Fibroblast of skin of abdomen (primary cell): ENCODE measurements at places on chromosomes 5 and 9.

- DNase-seq: no peak
Measured at GRCh38 chr9:23287390-23287789, 538.6 kb downstream of the ELAVL2 start.

DNA sequence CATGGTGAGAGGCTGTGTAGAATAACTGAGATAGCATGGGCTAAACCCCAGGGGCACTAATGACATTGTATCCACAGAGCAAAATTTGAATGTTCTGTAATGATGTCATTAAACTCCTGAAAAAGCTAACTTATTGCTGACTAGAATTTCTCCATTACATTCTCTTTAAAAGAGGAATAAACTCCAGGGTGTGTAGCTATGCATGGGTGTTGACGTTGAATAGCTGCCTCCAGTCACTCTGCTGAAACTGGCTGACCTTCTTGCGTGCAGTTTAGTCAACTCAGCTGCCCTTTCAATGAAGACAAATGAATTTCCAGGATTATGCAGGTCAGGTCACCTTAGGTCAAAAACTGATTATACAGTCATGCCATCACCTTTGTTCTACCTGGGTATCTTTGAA lies 617.5 kb upstream of the WWC1 start:
- DNase-seq: no peak

- no peak for DNase-seq
Measured at GRCh38 chr9:92917176-92917800, 30.0 kb upstream of the FGD3 start.

DNA sequence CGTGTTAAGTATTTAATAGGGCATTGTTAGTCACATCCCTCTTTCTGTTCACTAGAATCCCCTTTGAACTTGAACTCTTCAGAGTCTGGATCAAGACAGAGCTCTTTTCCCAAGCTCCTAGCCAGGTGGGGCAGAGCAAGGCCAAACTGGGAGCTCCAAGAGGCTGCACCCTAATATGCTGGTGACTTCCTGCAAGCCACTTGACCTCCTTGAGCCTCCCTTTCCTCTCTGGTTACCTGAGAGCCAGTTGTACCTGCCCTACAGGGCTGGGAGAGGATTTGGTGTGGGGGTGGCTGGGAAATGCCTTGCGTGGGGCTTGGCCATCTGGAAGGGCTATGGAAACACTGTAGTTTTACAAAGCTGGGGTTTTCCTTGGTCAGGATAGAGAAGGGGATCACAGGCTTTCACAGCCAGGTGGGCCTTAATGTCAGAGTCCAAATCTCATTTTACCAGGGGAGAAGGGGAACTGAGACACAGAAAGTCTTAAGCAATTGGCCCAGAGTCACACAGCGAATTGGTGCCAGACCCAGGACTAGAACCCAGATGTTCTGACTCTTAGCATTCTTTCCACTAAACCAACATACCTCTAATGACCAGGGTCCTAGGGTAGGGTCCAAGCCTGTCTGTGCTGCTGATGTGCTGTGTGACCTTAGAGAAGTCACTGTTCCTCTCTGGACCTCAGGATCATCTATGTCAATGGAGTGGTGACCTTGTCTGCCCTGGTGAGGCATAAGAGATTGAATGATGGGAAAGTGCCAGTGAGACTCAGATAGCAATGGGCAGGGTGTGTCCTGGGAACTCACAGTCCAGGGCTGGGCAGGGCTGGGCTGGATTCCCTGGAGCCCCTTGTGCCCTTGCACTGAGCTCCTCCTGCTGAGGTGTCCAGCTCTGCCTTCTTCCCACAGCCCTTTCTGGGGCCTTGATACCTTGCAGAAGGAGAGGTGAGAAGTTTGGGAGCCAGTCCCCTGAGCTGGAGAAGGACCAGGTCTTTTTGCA lies 35.8 kb downstream of the GSN start:
- no peak for DNase-seq

- no peak for DNase-seq
Measured at GRCh38 chr9:104843644-104844240, 79.8 kb downstream of the NIPSNAP3B start.

- DNase-seq: no peak
Measured at GRCh38 chr9:93814077-93814956, 140.8 kb downstream of the BARX1 start.

- peak; percentile 64 for DNase-seq
Measured at GRCh38 chr5:40734986-40735385, 20.8 kb downstream of the TTC33 start.

- DNase-seq: no peak
Measured at GRCh38 chr9:123434619-123435240, 78.7 kb downstream of the CRB2 start.

DNA sequence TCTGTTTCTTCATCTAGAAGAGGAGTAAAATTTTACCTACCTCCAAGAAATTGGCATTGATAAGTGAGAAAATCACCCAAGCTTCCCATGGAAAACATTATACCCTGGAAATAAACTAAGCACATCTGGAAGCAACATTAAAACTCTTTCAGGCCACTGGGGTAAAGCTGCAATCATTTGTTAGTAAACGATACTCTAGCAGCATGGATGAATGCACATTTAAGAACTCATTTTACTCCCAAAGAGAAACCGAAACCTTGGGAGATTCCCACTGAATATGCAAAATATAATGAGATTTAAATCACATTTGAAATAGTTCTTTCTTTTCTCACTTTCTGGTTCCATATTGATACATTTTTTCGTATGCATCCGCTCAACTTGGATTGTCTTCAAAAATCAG lies 467.5 kb downstream of the EFNA5 start:
- DNase-seq: no peak

DNA sequence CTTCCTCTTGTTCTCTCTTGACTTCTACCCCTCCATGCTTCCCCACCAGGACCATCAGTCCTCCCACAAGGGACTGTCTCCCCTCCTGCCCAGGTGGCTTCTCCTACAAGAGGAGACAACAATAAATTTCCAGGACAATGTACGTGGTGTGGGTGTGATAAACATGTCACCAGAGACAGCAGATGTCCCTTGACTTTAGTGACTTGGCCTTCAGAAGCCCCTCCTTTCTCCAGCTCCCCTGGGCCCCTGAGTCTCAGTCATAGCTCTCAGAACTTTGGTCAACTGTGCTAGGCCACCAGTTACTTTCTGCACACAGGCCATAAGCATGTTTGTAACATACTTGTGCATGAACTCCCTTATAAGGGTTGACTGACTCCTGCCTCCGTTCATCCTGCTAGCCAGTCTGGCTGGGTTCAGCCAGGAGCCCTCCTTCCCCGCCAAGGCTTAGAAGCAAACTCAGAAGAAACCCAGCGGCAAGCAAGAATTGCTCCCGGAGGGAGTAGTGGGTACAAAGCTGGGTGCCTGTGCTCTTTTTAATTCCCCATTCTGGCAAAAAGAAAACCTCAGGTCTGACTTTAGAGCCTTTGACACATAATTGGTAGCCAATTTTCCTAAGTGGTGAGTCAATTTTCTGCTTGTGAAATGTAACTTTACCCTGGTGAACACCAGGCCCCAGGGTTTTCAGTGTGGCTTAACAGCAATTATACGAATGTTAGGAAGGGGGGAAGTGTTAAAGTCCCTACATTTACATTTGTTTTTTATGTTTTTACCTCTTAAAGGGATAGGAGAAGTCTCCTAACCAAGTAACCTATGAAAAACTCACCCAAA lies 49.2 kb downstream of the EBF1 start:
- DNase-seq: peak; percentile 72

- peak; percentile 28 for DNase-seq
Measured at GRCh38 chr9:98455256-98456155, 200.1 kb upstream of the TBC1D2 start.

DNA sequence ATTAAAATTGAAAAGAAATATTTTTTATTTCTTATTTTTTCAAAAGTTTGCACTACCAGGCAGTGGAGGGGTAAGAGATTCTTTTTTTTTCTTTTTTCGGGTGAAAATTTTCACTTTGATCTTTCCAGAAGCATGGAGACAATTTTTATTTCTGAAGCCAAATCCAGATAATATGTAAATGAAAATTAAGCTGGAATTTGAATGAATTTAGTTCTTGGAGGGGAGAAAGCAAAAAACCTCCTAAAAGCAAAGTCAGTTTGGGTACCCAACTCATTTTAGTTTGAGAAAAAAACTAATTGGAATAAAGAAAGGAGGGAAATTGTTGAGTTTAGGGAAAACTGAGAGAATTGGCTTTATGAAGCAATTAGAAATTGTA lies 872 bp downstream of the ZNF618 start:
- no peak for DNase-seq

GRCh38 chr9:29701559-29701958 lies 2128.3 kb upstream of the C9orf72 start:
- DNase-seq: peak; percentile 52

GRCh38 chr5:1542781-1543180 lies 19.0 kb upstream of the LPCAT1 start:
- peak; percentile 38 for DNase-seq

DNA sequence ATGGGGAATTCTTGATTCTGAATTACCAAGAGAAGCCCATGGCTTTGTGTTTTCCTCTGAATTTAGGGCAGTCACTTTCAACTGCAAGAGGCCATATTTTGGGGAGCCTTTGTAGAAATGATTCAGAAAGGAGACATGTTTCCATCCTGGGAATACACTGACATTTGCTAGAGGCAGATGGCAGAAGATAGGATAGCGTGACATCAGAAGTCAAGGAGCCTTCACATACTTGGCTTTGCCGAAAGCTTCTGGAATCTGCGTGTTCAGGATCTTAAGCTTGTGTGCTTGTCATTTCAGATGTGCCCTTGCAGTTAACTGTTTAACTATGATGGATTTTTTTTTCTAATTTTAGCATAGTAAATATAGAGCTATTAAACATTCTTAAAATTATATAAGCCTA lies 296.2 kb downstream of the ARHGEF28 start:
- DNase-seq: no peak

- DNase-seq: peak; percentile 99
Measured at GRCh38 chr5:14440582-14441431, 140.8 kb upstream of the OTULINL start.

DNA sequence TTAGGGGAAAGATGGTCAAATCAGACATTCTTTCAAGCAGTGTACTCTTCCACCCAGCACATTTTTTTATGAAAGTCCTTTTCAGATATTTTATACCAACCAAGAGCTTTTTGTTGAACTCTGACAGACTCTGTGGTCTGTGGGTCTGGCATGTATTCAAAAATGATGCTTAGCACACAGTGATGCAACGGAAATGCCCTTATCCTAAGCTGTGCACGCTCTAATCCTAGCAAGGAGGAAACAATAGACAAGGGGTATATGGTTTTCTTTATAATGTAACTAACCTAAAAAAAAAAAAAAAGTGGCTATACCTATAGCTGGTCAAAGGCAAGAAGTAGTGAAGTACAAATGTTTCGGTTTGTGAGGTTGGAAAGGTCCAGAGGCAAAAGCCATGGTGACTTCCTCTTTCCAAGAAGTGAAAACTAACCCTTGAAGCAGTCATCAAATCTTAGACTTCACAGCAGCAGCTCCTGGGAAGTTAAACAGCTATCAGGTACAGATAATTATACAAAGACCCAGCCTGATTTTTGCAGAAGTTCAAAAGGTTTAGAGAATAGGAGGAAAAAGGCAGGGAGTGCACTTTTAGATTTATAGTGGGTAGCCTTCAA lies 82.5 kb downstream of the SEMA6A start:
- peak; percentile 94 for DNase-seq

DNA sequence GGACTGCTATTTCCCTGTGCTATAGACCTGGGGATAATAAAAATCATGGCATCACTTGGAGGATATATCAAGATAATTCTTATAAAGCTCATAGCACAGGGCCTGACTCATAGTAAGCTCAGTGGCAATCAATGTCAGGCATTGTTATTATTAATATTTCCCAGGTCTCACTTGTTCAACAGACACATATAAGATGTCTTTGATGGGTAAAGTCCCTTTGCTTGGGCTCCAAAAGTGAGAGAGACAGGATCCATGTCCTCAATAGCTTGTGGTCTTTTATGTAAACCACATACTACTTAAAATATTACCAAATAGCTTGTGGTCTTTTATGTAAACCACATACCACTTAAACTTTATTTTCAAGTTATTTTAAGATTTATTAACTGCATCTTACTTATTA lies 11.2 kb downstream of the SH3RF2 start:
- peak; percentile 28 for DNase-seq

GRCh38 chr9:10661376-10661775 lies 48.6 kb upstream of the PTPRD start:
- DNase-seq: peak; percentile 2

DNA sequence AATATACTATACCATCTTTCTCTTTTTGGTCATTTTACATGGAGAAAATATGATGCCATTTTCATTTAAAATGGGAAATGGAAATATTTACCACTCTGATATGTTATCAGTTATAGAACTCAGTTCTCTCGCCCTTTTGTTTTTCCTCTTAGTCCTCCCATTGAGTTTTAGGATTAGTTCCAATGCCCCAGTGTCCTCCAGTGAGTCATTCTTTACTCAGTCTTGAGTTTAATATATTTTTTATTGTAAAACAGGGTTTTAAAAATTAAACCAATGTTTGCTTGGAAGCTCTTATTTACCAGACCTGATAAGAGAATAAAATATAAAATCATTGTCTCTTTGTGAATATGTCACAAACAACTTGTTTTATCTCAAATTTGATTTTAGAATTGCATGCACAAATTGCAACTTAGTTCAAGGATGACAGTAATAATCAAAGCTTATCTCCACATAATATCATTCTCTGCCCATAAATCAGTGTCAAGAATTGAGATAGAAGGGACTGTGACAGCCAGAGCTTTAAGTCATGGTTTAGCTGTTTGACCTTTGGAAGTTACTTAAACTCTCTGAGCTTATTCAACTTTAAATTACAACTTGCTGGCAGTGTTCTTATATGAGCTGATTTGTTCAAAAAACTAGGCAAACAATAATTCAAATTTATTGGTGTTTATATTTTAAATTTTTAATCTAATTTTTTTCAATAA lies 166.4 kb downstream of the PAM start:
- DNase-seq: no peak

GRCh38 chr5:40676613-40677343 lies 2.9 kb upstream of the PTGER4 start:
- DNase-seq: peak; percentile 80

DNA sequence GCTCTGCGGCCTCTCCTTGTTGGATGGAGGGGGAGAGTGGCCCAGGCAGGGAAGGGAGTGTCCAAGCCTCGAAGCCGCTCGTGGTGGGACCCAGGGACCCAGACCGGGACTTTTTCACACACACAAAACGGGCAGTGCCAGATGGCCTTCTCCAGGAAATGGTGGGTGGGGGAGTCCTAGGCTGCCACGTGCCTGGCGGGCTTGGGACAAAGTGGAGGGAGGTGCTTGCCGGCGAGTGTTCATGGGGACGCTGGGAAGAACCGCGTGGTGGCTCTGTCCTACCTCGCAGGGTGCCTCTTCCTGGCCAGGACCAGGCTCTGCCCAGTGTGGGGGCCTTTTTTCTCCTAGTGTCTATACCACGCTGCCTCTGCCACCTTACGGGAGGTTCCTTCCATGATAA lies 155.0 kb upstream of the COL5A1 start:
- DNase-seq: no peak

DNA sequence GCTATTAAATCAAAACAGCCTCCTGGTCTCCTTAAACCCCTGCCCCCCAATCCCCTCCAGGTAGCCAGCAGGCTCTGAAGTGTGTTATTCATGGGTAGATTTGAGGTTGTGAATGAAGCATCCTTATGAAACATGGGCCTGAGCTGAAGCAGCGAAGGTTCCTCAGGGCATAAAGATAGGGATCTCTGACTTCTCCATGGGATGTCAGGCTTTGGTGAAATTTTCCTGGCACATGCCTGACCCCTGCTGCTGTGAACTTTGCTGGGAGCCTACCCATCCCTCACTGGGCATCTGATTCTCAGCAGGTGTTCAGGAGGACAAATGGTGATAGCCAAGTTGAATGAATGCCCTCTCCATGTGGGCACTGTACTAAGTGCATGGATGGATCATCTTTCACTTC lies 250.3 kb downstream of the ASTN2 start:
- DNase-seq: no peak
